Activated CD8-positive, alpha-beta T cell treated with anti-CD3 and anti-CD28 coated beads, Interleukin-2, amount 10 ng/mL, durations not matched to agents 7 days and 5 days (primary cell): ENCODE measurements at places on chromosomes 5 and 9. TPM values are rescaled to one million over a fixed set of nuclear protein-coding genes. Genes with fewer than 3 reads are reported as not detected.

BTNL9 gene
- not detected for total RNA-seq

SH3GL2 gene
- not detected for total RNA-seq

N4BP3 gene
- total RNA-seq, result 6.1 TPM

DNA sequence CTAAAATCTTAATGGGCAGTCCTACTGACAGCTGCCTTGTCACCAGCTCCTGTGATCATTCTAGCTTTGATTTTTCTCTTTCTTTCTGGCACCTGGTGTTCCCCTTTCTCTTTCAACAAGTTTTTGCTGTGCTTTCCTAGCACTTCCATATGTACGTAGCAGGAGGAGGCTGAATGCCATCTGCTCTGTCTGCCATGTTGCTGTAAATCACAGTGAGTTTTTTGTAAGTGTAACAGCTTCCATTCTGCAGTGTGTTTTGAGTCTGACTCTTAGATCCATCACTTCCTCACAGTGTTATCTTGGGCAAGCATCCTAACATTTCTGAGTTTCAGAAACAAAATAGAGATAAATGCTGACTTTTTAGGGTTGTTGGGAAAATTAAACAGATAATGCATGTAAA lies 247.9 kb downstream of the DOCK8 start:
- H3K4me3 ChIP-seq, result no peak overlapping the region
- peaks cover 40% of the 10 kb centered on the region for H3K4me1 ChIP-seq
- H3K27ac ChIP-seq, result peak overlapping the region; percentile 36
- H3K27me3 ChIP-seq, result no peaks in the 10 kb centered on the region

DNA sequence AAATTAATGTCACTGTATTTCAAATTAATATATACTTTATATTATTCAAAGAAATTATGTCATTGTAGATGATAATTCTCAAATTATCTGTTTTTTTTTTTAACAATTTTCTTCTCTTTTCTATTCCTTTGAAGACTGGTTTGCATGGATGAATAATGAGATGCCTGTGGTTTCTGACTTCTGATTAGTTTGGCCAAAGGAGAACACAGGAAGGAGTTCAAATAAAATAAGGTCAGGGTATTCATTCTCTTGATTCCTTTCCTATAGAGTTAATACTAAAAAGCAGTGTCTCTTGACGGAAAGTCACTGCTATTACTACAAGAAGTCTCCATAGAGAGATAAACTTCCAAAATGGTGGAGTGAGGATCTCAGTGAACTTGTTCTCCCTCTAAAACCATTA lies 279.6 kb upstream of the FTMT start:
- no peak overlapping the region for H3K4me3 ChIP-seq
- DNase-seq, result no peak
- H3K4me1 ChIP-seq, result no peaks in the 10 kb centered on the region
- no peak overlapping the region for H3K27ac ChIP-seq
- H3K27me3 ChIP-seq, result no peaks in the 10 kb centered on the region
- H3K36me3 ChIP-seq, result no peaks in the 10 kb centered on the region

GRCh38 chr9:4027606-4028005 lies 272.3 kb downstream of the GLIS3 start:
- no peaks in the 10 kb centered on the region for H3K36me3 ChIP-seq
- no peak overlapping the region for H3K4me3 ChIP-seq
- no peaks in the 10 kb centered on the region for H3K27me3 ChIP-seq
- no peak overlapping the region for H3K27ac ChIP-seq

DNA sequence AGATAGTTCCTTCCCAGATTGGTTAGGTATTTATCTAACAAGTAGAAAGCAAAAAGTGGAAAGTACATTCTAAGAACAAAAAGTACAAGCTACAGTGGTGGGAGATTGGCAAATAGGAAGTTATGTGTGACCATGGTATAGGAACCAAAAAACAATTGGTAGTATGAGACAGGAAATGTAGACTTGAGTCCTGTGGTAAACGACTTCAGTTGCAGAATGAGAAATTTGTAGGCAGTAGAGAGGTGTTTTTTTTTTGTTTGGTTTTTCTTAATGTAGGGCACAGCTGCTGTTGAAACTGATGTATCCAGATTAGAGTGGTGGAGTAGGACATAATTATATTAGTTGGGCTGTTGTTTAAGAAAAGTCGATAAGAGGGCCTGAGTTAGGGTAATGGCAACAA lies 72.0 kb downstream of the CCNH start:
- peak overlapping the region; percentile 61 for H3K4me3 ChIP-seq
- peaks cover 22% of the 10 kb centered on the region for H3K4me1 ChIP-seq
- peaks cover 51% of the 10 kb centered on the region for H3K36me3 ChIP-seq
- DNase-seq, result peak; percentile 26
- H3K27me3 ChIP-seq, result no peaks in the 10 kb centered on the region
